Activated naive CD4-positive, alpha-beta T cell (primary cell): ENCODE measurements at places on chromosomes 6 and 20.

DNA sequence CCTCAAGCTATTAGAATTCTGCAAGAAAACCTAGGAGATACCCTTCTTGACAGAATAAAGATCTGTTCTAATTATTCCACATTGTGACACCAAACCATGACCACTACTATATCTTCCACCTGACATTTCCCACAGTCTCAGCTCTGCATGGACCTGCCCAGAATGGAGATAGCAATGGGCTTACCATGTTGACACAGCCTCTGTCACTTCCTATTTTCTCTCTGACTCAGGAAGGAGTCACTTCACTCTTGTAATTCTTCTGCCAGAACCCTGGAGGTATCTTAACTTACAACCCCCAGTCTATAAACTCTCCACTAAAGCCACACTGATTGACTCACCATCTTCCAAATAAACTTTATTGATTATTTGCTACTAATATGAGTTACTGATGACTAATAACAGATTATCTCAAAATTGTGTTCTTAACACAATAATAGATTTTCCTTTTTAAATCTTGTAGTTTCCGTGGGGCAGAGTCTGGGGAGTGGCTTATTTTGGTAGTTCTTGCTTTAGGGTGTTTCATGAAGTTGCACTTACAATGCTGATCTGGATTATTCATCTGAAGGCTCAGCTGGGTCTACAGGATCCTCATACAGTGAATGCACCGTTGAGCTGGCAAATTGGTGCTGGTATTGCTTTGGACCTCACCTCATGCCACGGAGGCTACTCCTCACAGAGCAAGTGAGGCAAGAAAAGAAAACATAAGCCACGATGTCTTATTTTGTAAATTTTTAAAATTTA is 869.9 kb downstream of the KIF16B start:
- DNase-seq = no peak

DNA sequence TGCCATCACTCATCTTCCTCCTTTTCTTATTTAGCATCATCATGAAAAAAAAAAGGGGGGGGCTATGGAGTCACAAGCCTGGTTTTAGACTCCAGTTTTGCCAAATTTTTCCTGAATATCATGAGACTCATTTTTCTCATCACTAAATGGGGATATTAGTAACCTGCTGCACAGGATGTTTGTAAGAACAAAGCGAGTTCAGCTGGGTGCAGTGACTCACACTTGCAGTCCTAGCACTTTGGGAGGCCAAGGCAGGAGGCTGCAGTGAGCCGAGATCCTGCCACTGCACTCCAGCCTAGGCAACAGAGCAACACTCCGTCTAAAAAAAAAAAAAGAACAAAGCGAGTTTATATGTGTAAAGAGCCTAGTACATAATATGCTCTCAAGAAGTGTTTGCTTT is 82.8 kb downstream of the TFAP2A start:
- DNase-seq = no peak

GRCh38 chr6:46983007-46983411 is 59.1 kb downstream of the ADGRF1 start:
- no peak for DNase-seq

- DNase-seq = no peak
These were observed 1326.3 kb upstream of the GJE1 start for GRCh38 chr6:140806431-140806830.

- DNase-seq = no peak
These were observed 31.5 kb downstream of the POM121L2 start for GRCh38 chr6:27280540-27281000.

DNA sequence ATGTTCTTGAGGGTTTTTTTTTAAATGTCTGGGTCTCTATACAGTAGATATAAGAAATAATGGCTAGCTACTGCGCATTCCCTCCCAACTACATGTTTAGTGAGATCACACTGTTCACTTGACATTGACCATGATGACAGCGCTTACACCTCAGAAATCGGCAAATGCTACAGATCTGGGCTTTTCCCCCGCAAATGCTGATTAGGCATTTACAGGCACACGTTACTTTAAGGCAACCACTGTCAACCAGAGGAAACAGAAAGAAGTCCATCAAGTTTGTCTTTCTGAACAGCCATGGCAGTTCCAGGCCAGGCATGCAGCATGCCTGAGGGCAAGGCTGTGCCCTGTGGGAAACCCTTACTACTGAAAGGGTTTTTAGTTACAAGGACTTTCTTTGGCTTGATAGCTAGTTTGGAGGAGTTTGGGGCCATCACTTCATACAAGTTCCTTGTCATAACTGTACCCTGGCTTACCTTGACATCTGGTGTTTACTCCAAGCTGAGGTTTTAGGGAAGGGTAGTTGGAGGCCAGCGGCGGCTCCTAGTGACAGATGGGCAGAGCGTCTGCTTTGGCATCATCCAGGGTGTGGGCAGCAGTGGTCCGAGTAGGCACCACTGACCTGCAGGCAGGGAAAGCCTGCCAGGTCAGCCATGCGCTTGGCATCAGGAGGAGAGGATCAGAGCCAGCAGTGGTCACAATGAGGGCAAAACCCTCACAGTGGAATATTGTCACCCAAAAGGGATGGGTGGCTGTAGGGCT is 43.0 kb downstream of the CFAP61 start:
- DNase-seq = no peak

DNA sequence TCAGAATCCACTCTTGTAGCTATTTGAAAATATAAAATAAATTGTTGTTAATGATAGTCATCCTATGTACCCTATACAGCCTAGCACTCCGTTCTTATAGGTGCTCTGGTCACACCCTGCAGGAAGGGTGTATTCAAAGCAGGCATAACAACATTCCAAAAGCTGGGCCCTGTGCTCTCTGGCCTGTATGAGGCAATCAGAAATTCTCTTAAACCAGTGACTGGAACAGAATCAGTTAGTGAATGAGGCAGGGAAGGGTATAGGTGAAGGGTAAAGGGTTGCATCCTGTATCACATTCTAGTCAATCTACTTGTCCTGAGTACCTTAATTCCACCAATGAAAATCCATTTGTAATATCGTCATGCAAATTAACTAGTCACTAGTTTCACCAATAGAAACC is 154.5 kb upstream of the ZNF217 start:
- DNase-seq = no peak

DNA sequence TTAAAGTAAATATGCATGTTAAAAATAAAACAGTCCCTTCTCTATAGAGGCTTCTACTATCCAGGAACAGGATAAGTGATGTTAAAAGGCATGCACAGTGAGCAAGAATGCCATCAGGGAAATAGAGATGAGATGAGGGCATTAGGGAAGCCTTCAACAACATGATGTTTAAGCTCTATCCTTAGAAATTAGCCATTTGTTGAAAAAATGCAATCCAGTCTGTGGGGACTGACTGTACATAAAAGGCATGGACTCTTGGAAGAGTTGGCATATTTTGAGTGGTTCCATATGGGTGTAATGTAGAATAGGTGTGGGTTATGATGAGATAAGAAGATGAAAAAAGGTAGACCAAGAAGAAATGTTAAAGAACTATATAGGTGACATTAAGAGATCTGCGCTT is 5.8 kb downstream of the KIAA0319 start:
- DNase-seq = no peak

- no peak for DNase-seq
These were observed 25.5 kb downstream of the TMEM14A start for GRCh38 chr6:52696418-52696817.

DNA sequence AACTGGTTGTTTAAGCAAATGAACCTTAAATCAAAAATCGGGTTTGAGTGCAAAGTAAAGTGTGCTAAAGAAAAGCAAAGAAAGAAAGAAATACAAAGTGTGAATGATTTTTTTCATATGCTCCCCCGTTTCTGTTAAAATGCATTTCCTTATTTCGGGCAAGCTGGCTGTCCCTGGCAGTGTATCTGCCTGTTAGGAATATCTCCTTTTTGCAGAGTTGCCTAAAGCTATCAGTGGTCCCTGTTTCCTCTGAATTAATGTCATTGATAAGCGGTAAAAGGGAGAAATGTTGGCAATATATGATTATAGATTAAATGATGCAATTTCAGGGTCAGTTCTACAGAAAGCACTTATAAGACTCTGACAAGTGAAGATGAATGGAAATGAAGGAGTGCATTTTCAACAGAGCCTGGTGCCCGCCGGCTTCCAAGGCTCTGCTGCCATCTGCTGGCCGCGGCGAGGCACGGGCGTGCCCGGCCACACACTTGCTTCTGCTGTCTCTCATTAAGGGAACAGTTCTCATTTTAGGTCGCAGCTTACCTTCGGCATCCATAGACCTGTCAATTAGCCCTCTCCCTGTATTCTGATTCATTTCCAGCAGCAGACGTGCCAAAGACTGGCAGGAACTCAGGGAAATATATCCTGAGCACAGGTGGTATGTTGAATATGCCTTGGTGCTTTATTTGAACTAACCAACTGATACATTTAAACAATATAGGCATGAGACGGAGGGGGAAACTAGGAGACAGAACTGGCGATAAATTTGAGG is 381.9 kb downstream of the C6orf118 start:
- peak; percentile 13 for DNase-seq

DNA sequence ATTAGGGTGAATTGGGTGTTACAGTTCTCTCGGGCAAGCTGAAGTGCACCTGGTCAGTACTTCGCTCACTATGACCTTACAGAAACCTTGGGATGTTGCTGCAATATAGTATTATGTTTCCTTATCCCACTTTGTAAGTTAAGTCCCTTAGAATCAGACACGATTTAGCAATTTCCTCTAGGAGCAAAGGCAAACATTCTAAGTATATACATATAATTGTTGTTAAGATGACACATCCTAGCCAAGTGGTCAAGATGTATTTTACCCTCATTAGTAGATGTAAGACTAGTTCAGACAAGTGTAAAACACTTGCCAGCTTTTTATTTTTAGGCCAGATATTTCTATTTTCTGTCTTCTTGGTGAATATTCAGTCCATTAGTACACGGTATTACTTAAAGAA is 31.1 kb upstream of the RGS17 start:
- no peak for DNase-seq

DNA sequence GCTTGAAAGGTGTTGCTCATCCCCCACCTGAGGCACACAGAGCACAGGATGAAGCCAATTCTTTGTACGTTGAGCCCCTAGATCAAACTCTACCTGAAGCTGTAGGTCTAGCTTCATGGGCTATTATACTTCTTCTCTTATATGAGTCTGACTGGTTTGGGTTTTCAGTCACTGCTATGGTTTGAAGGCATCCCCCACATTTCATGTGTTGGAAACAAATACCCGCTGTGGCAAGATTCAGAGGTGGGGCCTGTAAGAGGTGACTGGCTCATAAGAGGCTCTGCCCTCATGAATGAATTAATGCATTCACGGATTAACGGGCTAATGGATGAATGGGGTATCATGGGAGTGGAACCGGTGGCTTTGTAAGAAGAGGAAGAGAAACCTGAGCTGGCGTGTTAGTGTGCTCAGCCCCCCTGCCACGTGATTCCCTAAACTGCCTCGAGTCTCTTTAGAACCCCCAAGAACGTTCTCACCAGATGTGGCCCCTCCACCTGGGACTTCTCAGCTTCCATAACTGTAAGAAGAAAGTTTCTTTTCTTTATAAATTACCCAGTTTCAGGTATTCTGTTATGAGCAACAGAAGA is 39.2 kb downstream of the PREX1 start:
- no peak for DNase-seq

- DNase-seq = no peak
These were observed 212.5 kb downstream of the UTRN start for GRCh38 chr6:144497650-144498049.

GRCh38 chr6:36533321-36533720 is 14.0 kb downstream of the STK38 start:
- no peak for DNase-seq

DNA sequence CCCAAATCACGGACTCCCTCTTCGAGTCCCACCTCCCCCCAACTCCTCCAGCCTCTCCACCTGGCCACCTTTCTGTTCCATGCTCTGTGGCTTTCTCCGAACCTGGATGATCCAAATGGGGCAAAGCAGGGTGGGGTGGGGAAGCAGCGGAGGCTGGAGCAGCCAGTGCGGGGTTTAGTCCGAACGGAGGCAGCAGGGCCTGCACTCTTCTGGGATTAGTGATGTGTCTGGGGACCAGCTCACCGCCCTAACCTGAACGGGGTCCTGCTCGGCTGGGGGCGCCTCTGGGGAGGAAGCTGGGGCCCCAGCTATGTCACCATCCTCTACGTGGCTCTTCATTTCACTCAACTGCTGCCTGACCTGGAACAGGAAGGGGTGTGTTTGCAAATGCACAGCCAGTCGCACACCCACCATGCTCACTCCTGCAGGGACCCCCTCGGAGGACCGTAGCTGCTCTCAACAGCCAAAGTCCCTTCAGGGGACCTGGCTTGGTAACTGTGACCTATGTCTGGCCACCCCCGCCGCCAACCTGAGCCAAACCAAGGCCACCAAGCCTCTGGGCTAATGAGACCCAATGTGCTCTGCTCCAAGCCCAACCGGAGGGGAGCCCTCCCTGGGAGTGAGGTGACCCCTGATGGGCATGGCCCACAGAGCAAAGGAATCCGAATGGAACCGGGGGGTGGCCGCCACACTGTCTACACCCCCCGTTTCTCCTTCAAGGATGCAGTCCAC is 46.8 kb downstream of the DSTN start:
- no peak for DNase-seq

- no peak for DNase-seq
These were observed 77.8 kb upstream of the TAB2 start for GRCh38 chr6:149239573-149240209.
